Cerebellar cortex (tissue), 1 donor: ENCODE measurements at places on chromosomes 6 and 20.

DNA sequence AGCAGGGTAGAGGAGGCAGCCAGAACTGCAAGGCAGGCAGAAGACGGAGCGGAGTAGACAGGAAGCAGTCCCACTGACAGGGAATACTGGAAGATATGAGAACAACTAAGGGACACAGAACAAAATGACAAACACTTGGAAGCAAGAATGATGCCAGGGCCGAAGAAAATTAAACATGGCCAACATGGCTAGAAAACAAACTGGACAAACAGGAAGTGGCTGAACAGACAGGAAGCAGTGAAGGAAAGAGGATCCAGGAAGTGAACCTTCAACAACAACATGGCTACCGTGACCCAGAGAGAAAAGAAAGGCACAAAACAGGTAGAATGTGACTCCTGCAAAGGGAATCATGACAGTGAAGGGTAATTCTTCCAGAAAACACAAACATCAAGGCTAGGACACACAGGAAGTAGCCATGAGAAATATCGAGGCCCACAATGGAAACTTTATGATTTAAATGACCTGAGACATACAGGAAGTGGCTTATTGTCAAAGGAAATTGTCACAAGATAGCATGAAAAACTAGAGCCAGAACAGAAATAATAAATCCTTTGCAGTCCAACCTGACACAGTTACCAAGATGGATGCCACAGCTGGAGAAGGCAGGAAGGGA, 9.1 kb downstream of the COL11A2 start:
- DNase-seq = no peak

- DNase-seq = no peak
Observed at GRCh38 chr20:63406617-63407245, 45.6 kb upstream of the CHRNA4 start.

GRCh38 chr20:32918751-32919150, 60.0 kb downstream of the EFCAB8 start:
- no peak for DNase-seq

DNA sequence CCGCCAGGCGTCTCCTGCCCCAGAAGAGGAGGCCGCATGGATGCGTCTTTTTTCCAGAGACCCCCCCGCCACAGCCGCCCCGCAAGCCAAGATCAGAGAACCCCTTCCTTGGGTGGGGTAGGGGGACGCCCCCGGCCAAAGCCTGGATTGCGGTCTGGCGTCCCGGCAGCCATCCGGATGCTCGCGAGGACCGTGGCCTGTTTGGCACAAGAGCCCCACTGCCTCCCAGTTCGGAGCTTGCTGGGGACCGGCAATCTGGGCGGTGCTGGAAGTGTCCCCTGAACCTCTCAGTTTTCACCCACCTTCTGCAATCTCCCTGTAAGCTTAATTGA, 924 bp downstream of the FAM162B start:
- DNase-seq = no peak

GRCh38 chr6:85136310-85136709, 313.6 kb upstream of the NT5E start:
- DNase-seq = no peak

GRCh38 chr6:137866200-137866913, 702 bp upstream of the TNFAIP3 start:
- DNase-seq = peak; percentile 20

DNA sequence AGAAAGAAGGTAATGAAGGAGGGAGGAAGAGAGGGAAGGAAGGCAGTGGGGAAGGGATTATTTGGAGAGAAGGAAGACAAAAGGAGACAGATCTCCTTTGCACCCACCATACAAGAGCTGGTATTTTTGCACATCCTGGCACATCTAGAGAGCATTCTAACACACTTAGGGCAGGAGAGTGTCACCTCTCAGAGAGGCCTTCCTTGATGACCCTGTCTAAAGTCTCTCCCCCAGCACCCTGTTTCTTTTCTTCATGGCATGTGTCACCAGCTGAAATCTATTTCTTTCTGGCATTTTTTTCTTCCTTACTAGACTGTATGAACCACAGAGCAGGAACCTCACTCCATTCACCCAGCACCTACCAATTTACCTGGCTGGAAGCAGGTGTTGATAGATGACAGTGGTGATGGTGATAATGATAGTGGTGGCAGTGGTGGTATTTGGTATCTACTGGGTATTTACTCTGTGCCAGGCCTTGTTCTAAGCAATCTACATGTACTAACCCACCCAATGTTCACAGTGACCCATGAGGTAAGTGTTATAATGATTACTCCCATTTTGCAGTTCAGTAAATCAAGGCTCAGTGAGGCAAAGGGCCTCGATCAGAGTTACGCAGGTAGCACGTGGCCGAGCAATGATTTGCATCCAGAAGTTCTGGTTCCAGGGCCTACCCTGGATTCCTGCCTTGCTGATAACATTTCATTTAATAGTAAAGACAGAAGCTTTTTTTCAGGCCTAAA, 131.8 kb downstream of the NFATC2 start:
- DNase-seq = no peak

GRCh38 chr6:38702558-38703397, at the start of gene GLO1:
Gene GLO1, minus strand, starts transcription at chr6:38703145. Its CDS starts 91 bp downstream, at chr6:38703054.
- peak; percentile 99 for DNase-seq

DNA sequence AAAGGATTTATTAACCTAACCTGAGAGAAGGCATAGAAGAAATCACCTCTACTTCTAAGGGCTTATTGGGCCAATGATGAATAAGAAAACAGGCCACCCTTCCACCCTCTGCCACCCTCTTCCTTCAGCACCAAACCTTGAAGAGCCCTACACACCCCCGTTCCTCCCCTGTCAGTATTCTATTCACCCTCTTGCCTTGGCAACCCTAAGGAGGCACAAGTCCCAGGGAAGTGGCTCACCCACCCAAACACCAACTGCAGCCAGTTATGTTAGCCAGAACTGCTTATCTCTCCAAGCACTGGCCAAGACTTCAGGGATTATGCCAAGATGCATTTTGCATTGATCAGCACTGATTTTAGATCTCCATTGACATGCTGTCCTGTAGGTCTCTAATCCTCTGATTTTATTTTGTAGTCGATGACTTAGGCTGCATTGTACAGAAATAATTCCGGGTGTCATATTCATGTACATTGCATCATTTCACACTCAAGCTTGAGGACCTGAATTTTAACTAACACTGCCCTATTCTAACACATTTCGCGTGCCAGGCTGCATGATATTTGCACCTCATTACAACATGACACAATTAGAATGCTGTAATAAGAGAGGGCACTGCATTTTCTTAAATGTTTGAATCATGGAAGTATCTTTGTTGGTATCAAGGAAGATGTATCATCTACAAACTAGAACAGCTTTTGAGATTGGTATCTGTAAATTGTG, 15.7 kb downstream of the CNKSR3 start:
- no peak for DNase-seq

DNA sequence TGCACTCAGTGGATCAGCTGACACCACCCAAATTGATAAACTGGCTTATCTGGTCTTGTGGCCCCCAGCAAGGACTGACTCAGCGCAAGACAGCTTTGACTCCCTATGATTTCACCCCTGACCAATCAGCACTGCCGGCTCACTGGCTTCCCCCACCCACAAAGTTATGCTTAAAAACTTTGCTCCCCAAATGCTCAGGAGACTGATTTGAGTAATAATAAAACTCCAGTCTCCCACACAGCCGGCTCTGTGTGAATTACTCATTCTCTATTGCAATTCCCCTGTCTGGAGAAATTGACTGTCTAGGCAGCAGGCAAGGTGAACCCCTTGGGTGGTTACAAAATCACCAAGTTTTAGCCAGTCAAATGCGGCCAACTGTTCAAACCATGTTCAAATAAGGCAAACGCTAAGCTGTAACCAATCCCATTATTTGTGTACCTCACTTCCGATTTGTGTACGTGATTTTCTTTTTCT, 32.5 kb downstream of the SLC22A2 start:
- DNase-seq = no peak

- DNase-seq = no peak
Observed at GRCh38 chr20:7516621-7517111, 423.6 kb downstream of the HAO1 start.

DNA sequence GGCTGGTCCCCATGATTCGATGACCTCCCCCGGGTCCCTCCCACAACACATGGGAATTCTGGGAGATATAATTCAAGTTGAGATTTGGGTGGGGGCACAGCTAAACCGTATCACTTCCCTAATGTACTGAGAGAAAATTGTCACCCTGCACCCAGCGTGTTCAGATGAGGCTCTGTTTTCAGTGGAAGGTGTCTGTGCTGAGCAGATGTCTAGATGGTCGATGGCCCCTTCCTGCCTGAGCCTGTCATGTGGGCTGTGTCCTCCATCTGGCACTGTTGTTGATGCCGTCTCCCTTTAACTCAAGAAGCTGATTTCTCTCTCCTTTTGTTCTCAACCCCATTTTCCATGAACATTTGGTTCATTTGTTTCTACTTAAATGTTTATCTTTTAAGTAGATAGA, 37.0 kb downstream of the TMEM181 start:
- no peak for DNase-seq

- DNase-seq = peak; percentile 59
Observed at GRCh38 chr20:36591854-36592641, 13.5 kb upstream of the RAB5IF start.

DNA sequence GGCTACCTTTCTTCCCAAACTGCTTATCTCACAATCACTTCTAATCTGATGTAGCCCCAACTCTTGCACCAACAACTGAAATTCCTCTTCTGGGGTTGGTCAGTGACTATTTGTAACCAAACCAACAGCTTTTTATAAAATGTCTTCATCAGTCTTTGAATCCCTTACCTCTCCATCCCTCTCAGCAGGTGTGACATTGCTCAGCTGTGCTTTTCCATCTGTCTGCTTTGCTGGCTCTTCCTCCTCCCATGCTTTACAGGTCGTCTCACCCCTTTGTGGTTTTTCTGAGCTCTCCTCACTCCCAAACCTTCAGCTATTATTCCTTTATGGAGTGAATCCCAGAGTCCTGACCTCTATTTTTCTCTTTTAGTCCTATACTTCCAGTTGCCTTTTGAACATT, 5.9 kb downstream of the MAP7 start:
- peak; percentile 96 for DNase-seq

DNA sequence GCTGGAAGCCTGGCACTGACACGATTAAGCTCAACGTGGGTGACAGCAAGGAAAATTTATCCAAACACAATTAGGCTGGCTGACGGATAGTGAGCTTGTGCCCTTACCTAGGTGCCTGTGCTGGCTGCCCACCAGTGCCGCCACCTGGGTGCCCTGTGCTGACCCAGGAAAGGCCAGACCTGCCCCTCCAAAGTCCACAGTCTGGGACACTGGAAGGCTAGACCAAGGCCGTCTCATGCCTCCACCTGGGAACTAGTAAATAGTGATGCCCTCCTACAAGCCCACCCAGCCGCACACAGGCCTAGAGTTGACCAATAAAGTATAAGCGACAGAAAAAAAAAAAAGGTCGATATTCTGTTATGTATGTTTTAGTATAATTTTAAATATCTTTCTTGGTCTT, 142.6 kb upstream of the MCHR2 start:
- no peak for DNase-seq

GRCh38 chr6:52504782-52505136, 72.1 kb downstream of the TRAM2 start:
- DNase-seq = no peak

DNA sequence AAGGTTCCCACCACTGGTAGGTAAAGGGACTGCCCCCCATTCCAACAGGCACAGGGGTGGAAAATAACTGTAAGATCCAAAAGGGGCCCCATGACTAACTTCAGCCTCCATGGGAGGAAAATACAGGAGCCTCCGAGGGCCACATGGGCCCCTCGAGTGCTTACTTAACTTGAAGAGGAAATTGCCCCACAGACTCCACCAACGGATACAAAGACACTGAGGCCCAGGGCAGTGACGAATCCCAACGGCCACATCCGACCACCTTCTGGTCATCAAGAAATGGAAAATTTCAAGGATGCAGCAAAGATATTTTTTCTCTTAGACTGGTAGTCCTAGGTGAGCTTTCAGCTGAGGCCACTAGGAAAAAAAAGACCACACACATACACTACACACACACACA, 116.0 kb upstream of the MRPS10 start:
- DNase-seq = no peak

DNA sequence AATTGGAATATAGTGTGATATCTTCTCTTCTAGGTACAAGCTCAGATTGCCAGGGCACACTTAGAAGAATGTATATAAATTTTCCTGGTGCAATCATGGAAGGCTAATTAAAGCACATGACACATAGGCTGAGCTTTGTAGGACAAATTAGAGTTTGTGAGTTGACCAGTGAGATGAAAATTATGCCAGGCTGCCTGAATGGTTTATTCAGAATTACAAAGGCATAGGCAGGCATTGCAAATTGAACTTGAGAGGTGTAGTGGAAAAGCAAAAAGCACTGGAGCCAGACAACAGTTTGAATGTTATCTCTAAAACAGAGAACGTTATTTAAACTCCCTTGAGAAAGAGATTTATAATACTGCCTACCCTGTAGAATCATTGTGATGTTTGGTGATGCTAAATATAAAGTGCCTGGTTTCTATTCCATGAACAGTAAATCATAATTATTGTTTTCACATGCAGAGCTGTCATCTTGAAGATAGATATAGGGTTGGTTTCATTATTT, 712.1 kb downstream of the TBC1D32 start:
- no peak for DNase-seq

GRCh38 chr6:10278746-10279145, 136.1 kb downstream of the TFAP2A start:
- DNase-seq = peak; percentile 31

DNA sequence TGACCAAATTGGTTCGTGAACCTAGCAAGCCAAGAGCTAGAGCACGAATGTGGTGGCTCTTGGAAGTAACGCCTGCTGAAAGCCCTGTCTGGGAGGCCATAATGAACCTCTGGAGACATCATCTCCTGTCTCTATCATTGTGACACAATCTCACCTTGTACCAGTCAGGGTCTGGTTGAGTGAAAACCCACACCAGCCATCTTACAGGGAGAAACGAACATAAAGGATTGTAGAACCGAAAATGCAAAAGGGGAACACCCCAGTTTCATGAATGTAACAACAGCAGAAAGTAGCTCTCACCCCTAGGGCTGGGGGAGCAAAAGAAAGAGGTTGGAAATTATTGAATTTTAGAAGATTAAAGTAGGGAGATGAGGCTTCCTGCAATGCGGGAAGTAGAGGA, 50.9 kb upstream of the TAB2 start:
- DNase-seq = no peak

- DNase-seq = no peak
Observed at GRCh38 chr6:50087231-50087954, 37.7 kb upstream of the DEFB112 start.

DNA sequence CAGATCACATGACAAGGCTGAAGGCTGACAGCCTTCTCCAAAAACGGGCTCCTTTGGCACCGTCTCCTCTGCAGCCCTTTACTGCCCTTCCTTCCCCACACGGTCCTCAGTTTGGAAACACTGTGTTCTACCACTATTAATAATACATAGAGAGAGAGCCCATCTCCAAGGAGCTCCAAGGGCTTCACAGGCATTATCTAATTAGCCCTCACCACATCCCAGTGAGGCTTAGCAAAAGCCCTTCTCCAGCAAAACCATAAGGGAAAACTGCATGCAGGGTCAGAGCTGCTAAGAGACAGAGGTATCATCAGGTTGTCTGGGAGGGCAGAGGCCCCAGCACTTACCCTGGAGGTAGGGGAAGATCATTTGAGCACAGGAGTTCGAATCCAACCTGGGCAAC, 169.3 kb upstream of the JARID2 start:
- DNase-seq = no peak
